ENCODE measurements at places on chromosomes 3 and 15. TPM values are rescaled to one million over a fixed set of nuclear protein-coding genes. Genes with fewer than 3 reads are reported as not detected.

HACL1 gene
- 22.5 TPM for total RNA-seq

GUCA1C gene
- total RNA-seq, result not detected

CLDN16 gene
- total RNA-seq, result 3.2 TPM

FBN1 gene
- total RNA-seq, result 57.6 TPM

ITIH4 gene
- 10.2 TPM for total RNA-seq

C3orf49 gene
- total RNA-seq, result not detected

PIERCE2 gene
- 7.5 TPM for total RNA-seq

PLCB2 gene
- total RNA-seq, result 36.4 TPM

NBEAL2 gene
- 150 TPM for total RNA-seq

PARP6 gene
- 71.3 TPM for total RNA-seq

ECE2 gene
- 0.14 TPM for total RNA-seq

KNL1 gene
- total RNA-seq, result 2.3 TPM

LDHAL6B gene
- not detected for total RNA-seq

SOX14 gene
- total RNA-seq, result not detected

TMC3 gene
- 0.06 TPM for total RNA-seq

All from mucosa of gallbladder (tissue), 1 donor.